ENCODE measurements at places on chromosomes 2 and 18.

- no peak for DNase-seq
Observed at GRCh38 chr2:98736464-98736889, 5.5 kb upstream of the MGAT4A start.

DNA sequence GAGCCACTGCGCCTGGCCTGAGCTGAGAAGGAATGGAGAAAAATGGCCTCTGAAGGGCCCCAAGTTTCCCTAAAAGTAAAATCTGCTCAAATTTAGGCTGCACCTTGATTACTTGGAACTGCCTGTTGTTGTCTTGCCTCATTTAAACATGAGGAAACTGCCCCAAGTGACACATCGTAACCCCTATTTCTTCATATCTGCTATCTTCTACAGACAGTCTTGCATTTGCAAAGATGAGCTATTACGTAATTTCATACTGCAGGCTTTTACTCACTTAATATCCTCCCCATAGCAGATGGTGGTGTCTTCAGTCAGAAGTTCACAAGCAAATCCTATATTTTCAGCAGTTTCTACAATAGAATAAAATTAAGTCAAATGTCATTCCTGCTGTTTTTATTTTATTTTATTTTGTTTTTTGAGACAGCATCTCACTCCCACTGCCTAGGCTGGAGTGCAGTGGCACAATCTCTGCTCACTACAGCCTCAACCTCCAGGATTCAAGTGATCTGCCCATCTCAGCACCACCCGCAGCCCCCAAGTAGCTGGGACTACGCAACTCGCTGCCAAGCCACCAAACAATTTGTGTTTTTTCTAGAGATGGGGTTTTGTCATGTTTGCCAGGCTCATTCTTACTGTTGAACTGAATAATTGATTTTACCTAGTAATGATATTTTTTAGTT, 45.3 kb upstream of the NARS1 start:
- DNase-seq, result no peak

DNA sequence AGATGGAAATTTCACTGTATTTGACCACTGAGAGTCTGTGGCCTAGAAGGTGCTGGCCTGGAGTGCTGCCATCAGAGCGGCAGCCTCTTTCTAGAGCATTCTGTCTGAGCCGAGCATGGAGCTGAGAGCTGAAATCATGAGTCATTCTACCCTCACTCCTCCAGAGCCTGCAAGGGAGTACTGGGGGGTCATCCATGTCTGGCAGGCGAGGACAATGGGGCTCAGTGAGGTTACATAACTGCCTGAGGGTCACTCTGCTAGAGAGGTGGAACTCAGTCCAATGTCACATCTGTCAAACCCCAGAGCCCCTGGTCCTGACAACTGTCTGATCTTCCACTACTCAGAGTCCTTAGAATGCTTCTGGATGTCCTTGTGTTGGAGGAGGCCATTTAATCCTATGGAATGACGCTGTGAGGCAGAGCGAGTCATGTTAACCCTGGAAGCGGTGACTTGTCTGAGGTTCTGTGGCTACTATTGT, 65.3 kb downstream of the HAUS1 start:
- no peak for DNase-seq

GRCh38 chr2:234843411-234843810, 108.4 kb upstream of the SH3BP4 start:
- no peak for DNase-seq

DNA sequence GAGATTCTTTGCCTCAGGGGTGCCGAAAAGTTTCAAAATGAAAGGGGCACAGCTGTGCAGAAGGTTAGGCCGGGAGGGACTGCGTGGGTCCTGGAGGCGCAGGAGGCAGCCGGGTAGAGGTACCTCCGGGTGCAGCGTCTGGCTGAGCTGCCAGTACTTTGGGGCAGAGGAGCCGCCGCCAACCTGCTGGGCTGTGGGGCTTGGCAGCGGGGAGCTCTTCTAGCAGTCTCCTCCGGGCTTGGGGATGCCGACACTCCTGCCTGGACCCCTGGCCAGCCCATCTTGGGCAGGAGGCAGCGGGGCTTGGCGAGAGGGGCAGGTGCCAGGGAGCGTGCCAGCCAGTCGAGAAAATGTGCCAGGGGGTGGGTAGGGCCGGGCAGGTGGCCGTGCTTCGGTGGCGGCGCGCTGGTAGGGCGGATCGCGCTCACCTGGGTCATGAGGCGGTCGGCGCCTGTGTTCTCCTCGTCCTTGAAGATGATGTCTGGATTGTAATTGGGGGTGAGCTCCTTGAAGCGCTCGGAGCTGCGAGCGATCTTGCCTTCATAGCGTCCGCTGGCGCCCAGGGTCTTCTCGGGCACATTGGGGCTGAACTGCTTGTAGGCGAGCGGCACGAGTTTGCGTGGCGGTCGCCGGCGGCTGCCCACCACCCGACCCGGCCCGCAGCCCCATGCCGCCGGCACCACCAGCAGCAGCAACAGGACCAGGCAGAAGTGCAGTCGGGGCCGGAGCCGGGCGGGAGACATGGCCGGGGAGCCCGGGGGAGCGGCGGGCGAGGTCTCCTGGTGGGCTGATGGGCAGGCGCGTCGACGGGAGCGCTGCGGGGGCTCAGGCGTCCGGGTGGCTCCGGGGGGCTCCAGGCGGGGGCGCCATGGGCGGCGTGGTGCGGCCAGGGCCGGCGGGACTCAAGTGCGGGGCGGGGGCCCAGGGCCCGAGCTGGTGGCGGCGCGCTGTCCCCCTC, 717 bp downstream of the IHH start:
- no peak for DNase-seq

- DNase-seq, result no peak
Observed at GRCh38 chr2:88258208-88258607, 88.1 kb downstream of the THNSL2 start.

DNA sequence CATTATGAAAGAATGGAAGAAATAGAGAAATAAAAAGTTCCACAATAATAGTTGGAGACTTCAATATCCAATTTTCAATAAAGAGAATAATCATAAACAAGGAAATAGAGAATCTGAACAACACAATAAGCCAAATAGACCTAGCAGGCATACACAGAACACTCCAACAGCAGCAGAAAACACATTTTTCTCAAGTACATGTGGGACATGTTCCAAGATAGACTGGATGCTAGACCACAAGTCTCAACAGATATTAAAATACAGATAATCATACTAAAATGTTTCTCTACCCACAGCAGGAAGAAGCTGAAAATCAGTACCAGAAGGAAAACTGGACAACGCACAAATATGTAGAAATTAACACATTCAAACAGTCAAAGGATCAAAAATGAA, 113.9 kb downstream of the USP34 start:
- peak; percentile 4 for DNase-seq

DNA sequence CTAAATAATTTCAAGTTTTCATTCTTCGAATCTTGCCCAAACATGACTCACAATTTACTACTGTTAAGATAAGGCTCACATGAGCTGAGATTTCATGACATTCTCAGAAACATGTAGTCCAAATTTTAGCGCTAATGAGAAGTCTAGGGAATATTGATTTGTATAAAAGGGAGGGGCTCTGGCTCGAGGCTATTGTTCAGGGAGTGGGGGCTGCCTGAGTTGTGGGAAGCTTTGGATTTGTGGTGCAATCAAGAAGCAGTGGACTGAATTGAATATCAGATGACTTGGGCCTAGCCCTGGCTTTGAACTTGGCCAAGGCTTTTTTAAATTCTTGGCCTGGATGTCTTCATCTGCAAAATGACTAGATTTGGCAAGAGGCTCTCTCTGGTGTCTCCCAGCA, 674.9 kb upstream of the FANCL start:
- DNase-seq, result peak; percentile 63

DNA sequence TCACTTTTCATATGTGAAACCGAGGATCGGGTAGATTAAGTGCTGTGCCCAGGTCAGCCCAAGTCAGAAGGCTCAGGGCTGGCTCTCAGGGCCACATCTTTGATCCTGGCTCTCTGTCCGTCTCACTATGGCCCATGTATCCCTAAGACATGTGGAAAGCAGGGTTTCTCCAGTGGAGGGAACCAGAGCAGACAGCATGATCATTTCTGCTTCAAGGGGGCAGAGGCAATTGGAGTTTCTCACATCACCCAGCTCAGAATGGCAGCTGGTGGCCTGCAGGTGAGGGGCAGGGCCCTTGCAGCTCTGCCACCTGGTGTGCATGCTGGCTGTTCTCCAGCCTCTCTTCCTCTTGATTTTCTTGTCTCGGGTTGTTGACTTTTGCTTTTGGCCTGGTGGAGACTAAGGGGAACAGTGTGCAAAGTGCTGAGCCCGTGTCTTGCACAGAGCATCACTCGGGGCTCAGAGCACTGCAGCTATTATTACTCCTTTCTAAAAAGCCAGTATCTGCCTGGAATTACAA, 27.0 kb downstream of the LDLRAD4 start:
- DNase-seq, result no peak

- DNase-seq, result no peak
Observed at GRCh38 chr2:84940088-84940470, 30.9 kb upstream of the KCMF1 start.

- DNase-seq, result no peak
Observed at GRCh38 chr2:241123816-241124536, 21.9 kb upstream of the MTERF4 start.

DNA sequence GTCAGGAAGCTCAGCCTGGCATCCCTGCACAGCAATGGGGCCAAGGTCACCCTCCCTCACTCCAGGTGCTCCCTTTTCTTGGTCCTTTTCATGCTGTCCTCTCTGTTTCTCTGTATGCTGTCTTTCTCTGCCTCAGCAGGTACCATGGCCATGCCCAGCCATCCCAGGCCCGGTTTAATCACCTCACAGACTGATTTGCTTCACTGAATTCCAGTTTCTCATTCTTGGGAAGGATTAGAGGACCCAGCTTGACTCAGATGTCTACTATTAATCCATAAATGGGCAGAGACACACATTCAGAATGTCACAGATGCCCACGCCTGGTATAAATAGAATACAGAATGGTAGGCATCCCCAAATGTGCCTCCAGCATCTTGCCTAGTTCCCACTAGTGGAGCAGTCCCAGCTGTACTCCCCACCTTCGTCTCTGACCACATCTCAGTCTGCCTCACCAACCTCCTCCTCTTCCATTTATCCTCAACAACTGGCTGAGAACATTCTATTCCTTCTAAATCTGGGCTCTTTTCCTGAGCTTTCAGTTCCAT, 14.2 kb upstream of the L3MBTL4 start:
- DNase-seq, result no peak

DNA sequence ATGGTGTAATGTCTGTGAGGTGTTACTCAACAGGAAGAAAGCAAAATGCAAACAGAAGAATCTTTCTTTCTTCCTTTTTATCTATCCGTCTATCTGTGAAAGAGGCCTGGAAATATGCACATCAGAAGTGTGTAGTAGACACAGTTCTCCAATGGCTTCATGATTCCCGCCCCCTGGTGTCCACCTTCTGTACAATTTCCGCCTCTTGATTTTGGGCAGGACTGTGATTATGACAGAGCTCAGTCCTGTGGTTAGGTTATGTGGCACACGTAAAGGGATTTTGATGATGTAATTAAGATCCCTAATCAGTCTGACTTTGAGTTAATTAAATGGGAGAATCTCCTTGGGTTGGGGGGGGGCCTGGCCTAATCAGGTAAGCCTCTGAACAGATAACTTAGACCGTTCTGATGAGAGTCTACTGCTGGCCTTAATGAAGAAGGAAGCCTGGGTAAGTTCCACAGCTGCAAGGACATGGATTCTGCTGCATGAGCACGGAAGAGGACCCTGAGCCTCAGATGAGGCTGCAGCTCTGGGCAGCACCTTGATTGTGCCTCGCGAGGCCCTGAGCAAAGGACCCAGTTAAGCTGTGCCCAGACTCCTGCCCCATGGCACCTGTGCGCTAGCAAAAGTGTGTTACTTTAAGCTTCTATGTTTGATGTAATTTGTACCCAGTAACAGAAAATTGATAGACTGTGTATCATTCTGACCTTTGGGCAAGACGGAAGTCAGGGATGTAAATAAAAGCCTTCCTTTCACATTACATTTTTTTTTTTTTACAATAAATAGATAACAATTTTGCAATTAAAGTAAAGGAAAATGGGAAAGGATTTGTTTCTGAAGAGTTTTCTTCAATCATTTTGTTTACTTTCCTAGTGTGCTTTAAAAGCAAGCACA, 11.3 kb upstream of the KCNF1 start:
- no peak for DNase-seq

DNA sequence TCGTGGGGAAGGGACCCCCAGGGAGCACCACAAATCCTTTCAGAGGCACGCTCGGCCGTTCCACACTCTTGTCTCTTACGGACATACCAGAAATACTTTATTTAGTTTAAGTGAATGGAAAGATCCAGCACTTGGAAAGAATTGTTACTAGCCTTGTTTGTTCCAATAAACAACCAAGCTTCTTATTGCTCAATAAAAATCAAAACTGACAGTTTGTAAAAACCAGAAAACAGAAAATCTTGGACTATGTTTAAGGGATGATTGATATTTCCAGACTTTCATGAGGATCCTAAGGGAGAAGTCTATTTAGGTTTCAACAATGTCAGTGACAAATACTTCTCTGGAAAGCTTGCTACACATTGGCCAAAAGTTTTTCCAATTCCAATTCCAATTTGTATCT, 31.6 kb upstream of the CCBE1 start:
- peak; percentile 46 for DNase-seq

GRCh38 chr2:237091779-237092436, 6.2 kb downstream of the COPS8 start:
- no peak for DNase-seq

- DNase-seq, result no peak
Observed at GRCh38 chr2:95062242-95063085, 37.0 kb downstream of the MAL start.

DNA sequence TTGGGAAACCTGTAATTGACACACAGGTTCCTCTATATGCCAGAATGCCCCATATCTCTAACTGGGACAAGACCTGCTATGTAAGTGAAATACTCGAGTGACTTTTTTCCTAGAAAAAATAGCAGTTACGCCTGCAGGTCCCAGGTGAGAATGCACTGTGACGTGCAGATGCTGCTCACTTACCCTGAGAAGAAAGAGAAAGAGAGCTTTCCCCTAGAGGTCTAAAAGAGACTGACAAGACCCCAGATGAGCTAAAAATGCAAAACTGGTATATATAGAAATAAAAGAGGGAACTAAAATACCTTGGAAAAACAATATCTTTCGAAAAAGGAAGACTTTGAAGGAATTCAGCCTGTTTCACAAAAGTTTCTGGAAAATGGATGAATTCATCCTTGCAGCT, 383.0 kb upstream of the DCC start:
- DNase-seq, result no peak

DNA sequence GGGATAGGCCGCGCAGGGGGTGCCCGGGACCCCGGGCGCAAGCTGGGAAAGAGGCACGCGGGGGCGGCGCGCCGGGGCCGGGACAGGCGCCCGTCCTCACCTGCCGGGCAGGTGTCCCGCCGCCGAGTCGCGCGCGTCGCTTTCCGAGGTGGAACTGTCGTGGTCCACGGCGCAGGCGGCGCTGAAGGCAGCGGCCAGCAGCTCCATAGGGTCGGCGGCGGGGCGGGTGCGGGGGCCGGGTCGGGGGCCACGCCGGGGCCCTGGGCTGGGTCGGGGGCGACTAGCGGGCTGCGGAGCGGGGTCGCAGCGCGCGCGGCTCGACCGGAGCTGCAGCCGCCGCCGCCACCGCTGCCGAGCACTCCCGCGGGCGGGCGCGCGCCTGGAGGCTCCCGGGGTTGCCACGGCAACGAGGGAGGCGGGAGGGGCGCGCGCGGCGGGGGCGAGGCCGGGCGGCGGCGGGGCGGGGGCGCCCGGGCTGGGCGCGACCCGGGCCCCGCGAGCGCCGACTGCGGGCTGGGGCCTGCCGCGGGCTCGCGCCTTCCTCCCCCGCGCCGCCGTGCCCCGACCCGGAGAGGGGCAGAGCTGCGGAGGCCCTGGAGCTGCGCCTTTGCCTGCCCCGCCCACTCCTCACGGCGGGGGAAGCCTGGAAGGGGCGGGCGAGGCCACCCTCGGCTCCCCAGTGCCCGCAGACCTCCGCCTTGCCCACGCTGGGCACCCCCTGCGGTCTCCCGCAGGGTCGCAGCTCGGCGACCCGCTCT, 57.9 kb downstream of the SNORC start:
- DNase-seq, result no peak

- DNase-seq, result no peak
Observed at GRCh38 chr2:216188956-216189355, 79.8 kb downstream of the XRCC5 start.
